GM10248 (cell line): ENCODE measurements at places on chromosomes 11 and 22.
A peak's percentile ranks its signal among the peaks of the same experiment; 100 is the strongest.

GRCh38 chr11:93907901-93908300, 57.5 kb upstream of the VSTM5 start:
- no peak for DNase-seq

DNA sequence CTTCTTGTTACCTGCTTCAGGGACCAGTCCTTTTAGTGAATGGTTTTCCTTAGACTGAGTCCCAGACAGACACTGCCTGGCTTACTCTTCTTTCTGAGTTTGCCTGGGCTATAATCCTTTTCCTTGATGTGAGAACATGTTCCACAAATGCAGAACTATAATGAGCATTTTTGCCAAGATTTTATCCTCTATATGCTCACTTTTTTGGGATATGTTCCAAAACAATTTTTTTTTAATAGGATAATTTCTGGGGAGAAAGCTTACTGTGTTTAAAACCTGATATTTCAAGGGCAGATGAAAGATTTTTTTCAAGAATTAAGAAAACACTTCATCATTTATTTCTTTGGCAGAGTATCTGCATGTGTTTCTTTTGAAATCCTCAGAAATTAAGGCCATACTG, 110.0 kb upstream of the TENM4 start:
- DNase-seq, result no peak

GRCh38 chr11:117882311-117882905, 6.0 kb upstream of the FXYD6 start:
- no peak for DNase-seq

GRCh38 chr22:37328017-37328416, 45.7 kb downstream of the CYTH4 start:
- DNase-seq, result no peak

GRCh38 chr11:72829884-72830533, 15.8 kb downstream of the ATG16L2 start:
- DNase-seq, result no peak

DNA sequence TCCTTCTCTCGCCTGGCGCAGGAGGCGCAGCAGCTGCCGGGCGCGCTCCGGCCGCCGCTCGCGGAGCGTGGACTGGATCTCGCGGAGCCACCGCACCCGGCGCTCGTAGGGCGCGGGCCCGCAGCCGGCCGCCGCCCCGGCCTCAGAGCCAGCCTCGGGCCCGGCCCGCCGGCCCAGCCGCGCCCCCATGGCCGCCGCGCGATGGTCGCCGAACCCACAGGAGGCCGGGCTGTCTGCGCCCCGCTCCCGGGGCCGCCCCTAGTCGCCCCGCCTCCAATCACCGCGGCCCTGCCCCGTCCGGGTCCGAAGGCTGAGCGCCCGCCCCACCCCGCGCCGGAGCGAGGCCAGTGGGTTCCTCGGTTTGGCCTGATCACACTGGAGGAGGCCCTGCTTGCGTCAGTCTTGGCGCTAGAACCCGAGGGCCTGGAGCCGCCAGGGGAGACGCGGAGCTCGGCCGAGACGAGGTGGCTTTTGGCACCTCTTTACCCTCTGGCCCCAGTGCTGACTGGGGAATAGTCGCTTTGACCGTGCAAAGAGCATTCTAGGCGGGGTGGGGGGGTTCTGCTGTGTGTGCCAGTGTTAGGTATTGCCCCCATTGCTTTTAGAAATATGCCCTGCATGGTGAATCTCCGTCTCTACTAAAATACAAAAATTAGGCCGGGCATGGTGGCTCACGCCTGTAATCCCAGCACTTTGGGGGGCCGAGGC, at the start of gene LRRC75B:
LRRC75B (minus strand) TSS at position 223 of the 708 bp plus-strand sequence; CDS start at position 189, 34 bp downstream.
- DNase-seq, result peak; percentile 88

- no peak for DNase-seq
Observed at GRCh38 chr11:11186249-11186648, 166.8 kb downstream of the CSNK2A3 start.

- no peak for DNase-seq
Observed at GRCh38 chr22:41345807-41346335, 35.9 kb upstream of the TEF start.

- DNase-seq, result no peak
Observed at GRCh38 chr11:47477323-47477722, 28.4 kb upstream of the RAPSN start.

GRCh38 chr22:45977551-45978274, 751 bp upstream of the WNT7B start:
- no peak for DNase-seq

DNA sequence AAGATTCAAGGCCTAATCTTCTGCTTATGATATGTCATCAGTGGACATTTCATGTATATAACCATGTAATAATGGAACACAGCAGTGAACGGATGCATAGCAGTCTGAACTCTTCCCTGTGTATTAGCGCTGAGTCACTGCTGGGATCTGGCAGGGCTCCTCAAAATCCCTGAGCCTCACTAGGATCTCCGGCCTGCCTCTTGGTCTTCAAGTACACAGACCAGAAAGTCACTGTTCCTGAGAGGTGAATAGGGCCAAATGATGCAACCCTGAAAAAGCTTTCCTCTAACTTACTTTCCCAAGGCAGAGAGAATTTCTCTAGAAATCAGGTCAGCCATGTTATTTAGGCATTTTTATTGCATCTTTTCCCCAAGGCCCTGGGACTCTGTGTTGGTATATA, 35.0 kb downstream of the POU2AF1 start:
- DNase-seq, result no peak

GRCh38 chr22:47175151-47176025, 412.9 kb downstream of the TBC1D22A start:
- DNase-seq, result no peak

- DNase-seq, result no peak
Observed at GRCh38 chr11:103071008-103071407, 21.0 kb downstream of the DCUN1D5 start.

DNA sequence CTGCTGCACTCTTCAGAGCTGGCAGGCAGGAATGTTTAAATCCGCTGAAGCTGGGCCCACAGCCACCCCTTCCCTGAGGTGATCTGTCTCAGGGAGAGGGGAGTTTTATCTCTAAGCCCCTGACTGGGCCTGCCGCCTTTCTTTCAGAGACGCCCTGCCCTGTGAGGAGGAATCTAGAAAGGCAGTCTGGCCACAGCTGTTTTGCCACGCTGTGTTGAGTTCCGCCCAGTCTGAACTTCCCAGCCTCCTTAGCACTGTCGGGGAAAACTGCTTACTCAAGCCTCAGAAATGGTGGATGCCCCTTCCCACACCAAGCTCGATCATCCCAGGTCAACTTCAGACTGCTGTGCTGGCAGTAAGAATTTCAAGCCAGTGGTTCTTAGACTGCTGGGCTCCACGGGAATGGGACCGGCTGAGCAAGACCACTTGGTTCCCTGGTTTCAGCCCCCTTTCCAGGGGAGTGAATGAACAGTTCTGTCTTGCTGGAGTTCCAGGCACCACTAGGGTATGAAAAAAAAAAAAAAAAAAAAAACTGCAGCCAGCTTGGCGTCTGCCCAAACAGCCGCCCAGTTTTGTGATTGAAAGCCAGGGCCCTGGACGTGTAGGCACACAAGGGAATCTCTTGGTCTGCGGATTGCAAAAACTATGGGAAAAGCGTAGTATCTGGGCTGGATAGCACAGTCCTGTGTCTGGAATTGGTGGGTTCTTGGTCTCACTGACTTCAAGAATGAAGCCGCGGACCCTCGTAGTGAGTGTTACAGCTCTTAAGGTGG, 127.4 kb downstream of the SPON1 start:
- DNase-seq, result no peak

DNA sequence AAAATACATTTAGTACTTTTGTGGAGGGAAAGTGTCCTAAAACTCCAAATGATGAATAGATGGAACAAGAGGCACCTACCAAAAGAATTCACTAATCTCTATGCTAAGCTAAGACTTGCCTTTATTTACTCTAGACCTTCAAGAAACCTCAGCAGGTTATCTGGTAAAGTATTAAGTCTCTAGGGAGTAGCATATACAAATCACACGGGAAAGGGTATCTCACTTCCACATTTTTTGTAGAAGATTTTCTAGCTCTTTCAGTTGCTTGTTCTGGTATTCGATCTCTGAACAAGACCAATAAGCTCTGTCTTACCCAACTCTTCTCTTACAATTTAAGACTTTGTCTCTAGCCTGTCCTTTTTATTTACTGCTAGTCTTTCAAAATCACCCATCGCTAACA, 18.1 kb upstream of the CADM1 start:
- peak; percentile 20 for DNase-seq

- no peak for DNase-seq
Observed at GRCh38 chr11:62445314-62445740, 26.5 kb downstream of the SCGB1A1 start.

GRCh38 chr11:45964911-45965389, 42.5 kb downstream of the LARGE2 start:
- peak; percentile 77 for DNase-seq

DNA sequence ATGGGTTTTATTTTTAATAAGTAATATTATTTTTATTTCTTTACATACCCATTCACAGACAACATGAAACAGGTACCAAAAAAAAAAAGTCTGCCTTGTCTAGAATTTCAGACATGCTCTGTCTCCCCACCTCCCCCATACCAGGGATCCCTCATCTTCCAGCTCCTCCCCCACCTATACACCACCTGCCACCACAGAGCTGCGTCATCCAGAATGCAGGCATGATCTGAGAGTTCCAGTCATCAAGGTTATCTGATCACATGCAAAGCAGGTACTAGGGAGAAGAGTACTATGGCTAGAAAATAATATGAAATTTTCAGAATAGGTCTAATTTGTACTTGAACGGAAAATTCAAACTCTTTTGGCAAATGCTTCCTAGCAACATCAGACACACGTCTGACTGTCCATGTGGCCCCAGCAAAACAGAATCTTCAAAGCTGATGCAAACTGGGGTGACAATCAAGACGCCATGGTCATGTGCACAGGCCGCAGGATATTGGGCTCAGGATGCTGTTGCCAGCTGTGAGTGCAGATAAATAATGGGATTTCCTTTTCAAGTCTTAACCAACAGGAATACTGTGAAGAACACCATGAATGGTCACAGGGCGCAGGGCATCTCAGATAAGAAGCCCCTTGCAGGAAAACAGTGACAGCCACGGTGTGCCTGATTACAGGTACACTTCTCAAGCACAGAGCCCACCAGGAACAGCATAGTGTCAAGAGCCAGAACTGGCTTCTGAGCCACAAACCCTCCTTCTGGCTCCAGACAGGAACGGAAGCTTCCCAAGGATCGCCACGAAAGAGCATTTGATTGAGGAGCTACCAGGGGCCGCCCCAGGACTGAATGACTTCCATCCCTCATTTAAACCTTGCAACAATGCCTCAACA, 169.5 kb downstream of the EFCAB6 start:
- DNase-seq, result no peak

- DNase-seq, result no peak
Observed at GRCh38 chr22:41920271-41920976, 5.5 kb upstream of the SHISA8 start.

GRCh38 chr11:36365907-36366306, 69.8 kb downstream of the PRR5L start:
- no peak for DNase-seq

- no peak for DNase-seq
Observed at GRCh38 chr22:33565580-33565995, 354.7 kb downstream of the LARGE1 start.

GRCh38 chr11:48066881-48067800, 86.8 kb downstream of the PTPRJ start:
- no peak for DNase-seq

DNA sequence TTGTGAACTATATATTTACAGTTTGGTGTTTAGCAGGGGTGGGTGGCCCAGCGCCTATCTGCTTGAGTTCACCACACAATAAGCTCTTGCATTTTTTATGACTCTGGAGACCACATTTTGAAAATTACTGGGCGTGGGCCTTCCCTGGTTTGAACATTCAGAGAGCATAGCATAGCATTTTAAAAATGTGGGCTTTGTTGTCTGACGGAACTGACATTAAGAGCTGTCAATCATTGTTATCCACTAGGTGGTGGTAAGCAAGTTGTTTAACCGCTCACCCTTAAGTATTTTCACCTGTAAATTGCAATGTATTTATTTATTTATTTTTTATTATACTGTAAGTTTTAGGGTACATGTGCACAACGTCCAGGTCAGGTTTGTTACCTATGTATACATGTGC, 1.0 kb downstream of the NLRP14 start:
- no peak for DNase-seq

- no peak for DNase-seq
Observed at GRCh38 chr11:48154151-48154550, 62.5 kb upstream of the OR4B1 start.

GRCh38 chr11:118277312-118277711, 13.2 kb upstream of the MPZL2 start:
- peak; percentile 34 for DNase-seq

GRCh38 chr11:94974178-94974577, 669 bp downstream of the KDM4D start:
- DNase-seq, result no peak

DNA sequence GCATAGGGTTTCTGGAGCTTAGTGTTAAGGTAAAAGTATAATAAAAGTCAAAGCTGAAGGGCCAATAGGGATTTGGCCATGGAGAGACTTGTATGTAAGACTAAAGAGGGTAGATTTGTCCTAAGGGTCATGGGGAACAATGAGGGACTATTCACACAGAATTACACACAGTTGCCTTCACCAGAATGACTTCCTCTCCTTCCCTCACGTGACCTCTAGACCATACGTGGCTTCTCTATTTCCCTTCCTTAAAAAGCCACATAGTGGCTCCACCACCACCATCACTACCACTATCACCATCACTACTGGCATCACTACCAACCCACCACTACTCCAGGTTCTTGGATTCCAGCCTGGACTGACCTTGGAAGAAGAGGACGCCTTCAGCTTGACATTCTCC, 2.8 kb downstream of the HPX start:
- DNase-seq, result no peak

- no peak for DNase-seq
Observed at GRCh38 chr11:43393765-43394355, 35.1 kb downstream of the TTC17 start.

GRCh38 chr11:57368106-57368844, 12.7 kb downstream of the PRG3 start:
- DNase-seq, result no peak

- no peak for DNase-seq
Observed at GRCh38 chr11:37951996-37952395, 1354.0 kb upstream of the RAG2 start.

GRCh38 chr11:64561984-64562722, 28.9 kb upstream of the SLC22A12 start:
- DNase-seq, result no peak

GRCh38 chr22:28252539-28252938, 333.5 kb upstream of the PITPNB start:
- no peak for DNase-seq

- DNase-seq, result no peak
Observed at GRCh38 chr11:118744046-118744445, 46.9 kb downstream of the DDX6 start.

GRCh38 chr11:60130496-60130895, 42.0 kb downstream of the MS4A2 start:
- peak; percentile 23 for DNase-seq

GRCh38 chr11:122331079-122331478, 215.1 kb upstream of the BLID start:
- no peak for DNase-seq

GRCh38 chr11:77320351-77320750, 18.9 kb upstream of the GDPD4 start:
- DNase-seq, result no peak
